Melanocyte of skin (primary cell): ENCODE measurements at places on chromosomes 5 and 9. TPM values are rescaled to one million over a fixed set of nuclear protein-coding genes. Genes with fewer than 3 reads are reported as not detected.

The CCNO gene
- total RNA-seq: 1.4 and 2.2 TPM in 2 replicates

The C9orf153 gene
- under 0.01 TPM in 1 of 2 replicates, not detected in the other for total RNA-seq

The FAM81B gene
- total RNA-seq: not detected in 2 replicates

The MSANTD3 gene
- 120 and 136 TPM in 2 replicates for total RNA-seq

The SOWAHA gene
- not detected in 2 replicates for total RNA-seq

The PSMD5 gene
- 22.6 and 38.4 TPM in 2 replicates for total RNA-seq

The B4GALT1 gene
- total RNA-seq: 23.8 and 29.3 TPM in 2 replicates

The MZB1 gene
- total RNA-seq: not detected in 2 replicates

The SLC6A18 gene
- not detected in 2 replicates for total RNA-seq

The OR1J2 gene
- not detected in 2 replicates for total RNA-seq

The EDIL3 gene
- total RNA-seq: under 0.01 and 0.93 TPM in 2 replicates

The OLFML2A gene
- under 0.01 and 1.5 TPM in 2 replicates for total RNA-seq

The ARHGEF39 gene
- total RNA-seq: 7.0 and 7.2 TPM in 2 replicates

The RNF180 gene
- total RNA-seq: 6.2 TPM in 2 replicates

The FBP1 gene
- total RNA-seq: not detected in 2 replicates

The SPATA31A1 gene
- under 0.01 TPM in 1 of 2 replicates, not detected in the other for total RNA-seq

The PCDHA6 gene
- total RNA-seq: 0.34 and 0.36 TPM in 2 replicates

The GOLGA1 gene
- 11.7 and 14.0 TPM in 2 replicates for total RNA-seq

The ZNF483 gene
- 0.69 and 2.2 TPM in 2 replicates for total RNA-seq

The EGFL7 gene
- 5.9 and 15.3 TPM in 2 replicates for total RNA-seq

The UGT3A1 gene
- total RNA-seq: not detected in 2 replicates

The QRFP gene
- not detected in 2 replicates for total RNA-seq

The ANKRD31 gene
- under 0.01 and 0.15 TPM in 2 replicates for total RNA-seq

The KIF4B gene
- total RNA-seq: under 0.01 TPM in 1 of 2 replicates, not detected in the other

The WDR38 gene
- total RNA-seq: not detected in 2 replicates

The UBQLN1 gene
- 131 and 150 TPM in 2 replicates for total RNA-seq

The NUTM2G gene
- not detected in 2 replicates for total RNA-seq

The CDKN2B gene
- total RNA-seq: 3.4 and 16.4 TPM in 2 replicates

The LCN12 gene
- total RNA-seq: not detected in 2 replicates

The ZNF782 gene
- 4.3 and 5.1 TPM in 2 replicates for total RNA-seq

The SPINK13 gene
- not detected in 2 replicates for total RNA-seq

The FOCAD gene
- 41.3 and 70.8 TPM in 2 replicates for total RNA-seq

The S1PR3 gene
- 1.9 and 3.3 TPM in 2 replicates for total RNA-seq

The FAM153A gene
- not detected in 2 replicates for total RNA-seq

The ZNF484 gene
- total RNA-seq: 12.4 and 15.3 TPM in 2 replicates

The GLRA1 gene
- total RNA-seq: not detected in 2 replicates

The STPG3 gene
- not detected in 2 replicates for total RNA-seq

The ACTBL2 gene
- total RNA-seq: 0.31 and 0.33 TPM in 2 replicates

The SELENOP gene
- 3.3 TPM in 1 of 2 replicates, not detected in the other for total RNA-seq

The OTULIN gene
- 17.2 and 23.3 TPM in 2 replicates for total RNA-seq
